ENCODE measurements at places on chromosomes 11 and 22.

GRCh38 chr22:43734370-43735150, 77.5 kb downstream of the EFCAB6 start:
- no peak for DNase-seq

GRCh38 chr11:31089117-31089516, 280.4 kb downstream of the DCDC1 start:
- DNase-seq = no peak

DNA sequence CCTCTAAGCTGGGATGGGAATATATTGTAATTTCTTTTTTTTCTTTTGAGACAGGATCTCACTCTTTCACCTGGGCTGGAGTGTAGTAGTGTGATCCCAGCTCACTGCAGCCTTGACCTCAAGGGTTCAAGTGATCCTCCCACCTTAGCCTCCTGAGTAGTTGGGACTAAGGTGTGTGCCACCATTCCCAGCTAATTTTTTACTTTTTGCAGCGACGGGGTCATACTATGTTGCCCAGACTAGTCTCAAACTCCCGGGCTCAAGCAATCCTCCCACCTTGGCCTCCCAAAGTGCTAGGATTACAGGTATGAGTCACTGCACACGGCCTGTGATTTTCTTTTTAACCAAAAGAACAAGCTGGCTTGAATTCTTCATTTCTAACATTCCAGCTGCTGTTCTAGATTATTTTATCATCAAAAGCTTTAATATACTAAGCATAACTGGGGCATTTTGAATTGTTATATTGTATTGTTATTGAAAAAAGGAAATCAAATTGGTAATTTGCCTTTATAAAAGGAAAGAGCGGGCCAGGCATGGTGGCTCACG, 26.8 kb upstream of the PPP2R1B start:
- DNase-seq = no peak

DNA sequence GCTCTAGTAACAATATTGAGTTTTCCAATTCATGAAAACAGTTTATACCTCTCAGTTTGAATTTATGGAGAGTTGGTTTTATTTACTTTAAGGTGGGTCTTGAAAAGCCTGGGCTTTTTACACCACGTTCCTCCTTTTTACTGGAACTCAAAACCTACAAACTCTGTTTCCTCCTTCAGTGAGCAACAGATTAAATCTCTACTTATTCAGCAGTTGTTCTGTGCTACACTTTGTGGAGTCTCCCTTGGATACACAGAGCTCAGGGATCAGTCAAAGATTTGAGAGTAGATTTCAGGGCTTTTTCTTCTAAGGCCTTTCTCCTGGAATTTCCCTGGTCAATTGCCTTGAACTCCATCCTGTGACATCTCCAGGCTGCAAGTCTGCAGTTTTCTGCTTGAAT, 3.5 kb downstream of the NXPE1 start:
- no peak for DNase-seq

- no peak for DNase-seq
Observed at GRCh38 chr11:31943056-31943780, 132.1 kb upstream of the PAX6 start.

- DNase-seq = no peak
Observed at GRCh38 chr11:8671651-8672062, 10.8 kb downstream of the TRIM66 start.

- no peak for DNase-seq
Observed at GRCh38 chr11:94715225-94715624, 52.9 kb upstream of the AMOTL1 start.

GRCh38 chr11:41379084-41379483, 80.4 kb downstream of the LRRC4C start:
- no peak for DNase-seq

- no peak for DNase-seq
Observed at GRCh38 chr22:37843741-37844089, 419 bp downstream of the ANKRD54 start.

DNA sequence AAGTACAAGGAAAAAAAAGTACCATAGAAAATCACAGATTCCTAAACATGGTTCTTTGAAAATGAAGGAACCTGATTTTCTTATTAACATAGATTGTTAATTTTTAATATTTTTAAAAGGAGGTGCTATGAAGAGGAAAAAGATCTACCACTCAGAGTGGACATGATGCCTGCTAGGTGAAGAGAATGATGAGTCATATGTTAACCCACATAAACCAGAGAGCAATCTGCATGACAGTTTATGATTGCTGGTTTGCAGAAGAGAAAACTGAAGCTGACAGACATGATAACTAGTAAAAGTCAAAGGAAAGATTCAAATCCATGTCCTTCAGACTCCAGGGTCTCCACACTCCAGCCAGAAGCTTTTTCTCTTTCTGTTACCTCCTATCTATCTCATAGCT, 1231.7 kb downstream of the LRRC4C start:
- no peak for DNase-seq

DNA sequence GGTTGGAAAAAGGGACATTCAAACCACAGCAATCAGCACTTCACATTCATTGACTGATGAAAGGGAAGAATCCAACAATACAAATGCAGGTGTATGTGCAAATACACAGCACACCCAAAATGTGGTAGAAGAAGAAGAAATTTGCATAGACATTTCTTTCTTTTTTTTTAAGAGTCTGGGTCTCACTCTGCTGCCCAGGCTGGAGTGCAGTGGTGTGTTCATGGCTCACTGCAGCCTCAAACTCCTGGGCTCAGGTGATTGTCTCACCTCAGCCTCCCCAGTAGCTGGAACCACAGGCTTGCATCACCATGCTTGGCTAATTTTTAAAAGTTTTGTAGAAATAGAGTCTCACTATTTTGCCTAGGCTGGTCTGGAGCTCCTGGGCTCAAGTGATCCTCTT, 21.9 kb downstream of the CARS1 start:
- DNase-seq = no peak

DNA sequence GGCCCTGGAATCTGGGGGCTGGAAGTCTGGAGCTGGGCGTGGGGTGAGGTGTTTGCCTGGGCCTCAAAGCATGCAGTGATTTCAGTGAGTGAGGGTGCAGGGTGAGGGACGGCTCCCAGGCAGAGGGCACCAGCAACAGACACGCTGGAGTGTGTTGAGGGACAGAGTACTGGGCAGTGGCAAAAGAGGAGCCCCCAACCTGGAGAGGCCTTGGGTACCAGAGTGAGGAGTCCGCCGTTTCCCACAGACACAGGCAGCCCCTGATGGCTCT, 12.0 kb upstream of the TBC1D22A start:
- no peak for DNase-seq

DNA sequence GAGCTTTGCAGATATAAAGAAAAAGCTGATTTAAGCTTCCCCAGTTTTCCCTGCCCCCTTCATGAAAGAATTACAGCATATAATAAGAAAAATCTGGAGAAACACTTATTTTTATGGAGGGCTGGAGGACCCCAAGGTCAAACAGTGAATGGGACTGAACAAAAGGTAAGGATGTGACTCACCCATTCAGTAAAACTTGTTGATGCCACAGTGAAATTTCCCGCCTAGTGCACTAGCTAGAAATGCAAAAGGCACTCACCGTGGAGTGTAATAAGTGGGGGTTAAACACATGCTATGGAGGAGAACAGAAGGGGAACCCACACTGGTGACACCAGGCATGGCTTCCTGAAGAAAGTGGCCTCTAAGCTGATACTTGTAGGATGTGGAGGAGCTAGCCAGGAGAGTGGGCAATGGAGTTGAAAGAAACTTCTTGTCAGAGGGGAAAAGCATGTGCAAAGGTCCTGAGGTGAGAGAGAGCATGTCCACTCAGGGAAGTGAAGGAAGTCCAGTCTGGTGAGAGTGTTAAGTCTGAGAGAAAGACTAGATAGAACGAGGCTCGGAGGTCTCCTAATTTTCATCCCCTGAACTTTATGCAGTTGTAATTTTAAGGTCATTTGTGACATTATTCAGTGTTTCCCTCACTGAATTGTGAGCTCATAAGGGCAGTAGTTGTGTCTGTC, 77.1 kb downstream of the MIAT start:
- no peak for DNase-seq

- no peak for DNase-seq
Observed at GRCh38 chr11:45092404-45092785, 54.0 kb upstream of the PRDM11 start.

DNA sequence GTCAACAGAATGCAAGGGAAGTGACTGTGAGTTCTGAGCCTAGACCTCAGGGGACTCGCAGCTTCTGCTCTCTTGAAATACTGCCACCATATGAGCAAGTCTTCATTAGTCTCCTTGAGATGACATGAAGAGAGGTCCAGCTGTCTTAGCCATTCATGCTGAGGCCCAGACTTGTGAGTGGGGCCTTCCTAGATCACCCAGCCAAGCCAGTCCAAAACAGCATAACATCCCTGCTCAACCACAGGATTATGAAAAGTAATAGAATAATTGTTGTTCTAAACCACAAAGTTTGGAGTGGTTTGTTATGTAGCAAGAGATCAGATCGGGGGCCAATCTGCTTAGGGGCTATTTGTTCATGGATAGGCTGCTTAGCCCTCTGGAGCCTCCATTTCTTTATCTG, 54.9 kb upstream of the HTATIP2 start:
- no peak for DNase-seq

DNA sequence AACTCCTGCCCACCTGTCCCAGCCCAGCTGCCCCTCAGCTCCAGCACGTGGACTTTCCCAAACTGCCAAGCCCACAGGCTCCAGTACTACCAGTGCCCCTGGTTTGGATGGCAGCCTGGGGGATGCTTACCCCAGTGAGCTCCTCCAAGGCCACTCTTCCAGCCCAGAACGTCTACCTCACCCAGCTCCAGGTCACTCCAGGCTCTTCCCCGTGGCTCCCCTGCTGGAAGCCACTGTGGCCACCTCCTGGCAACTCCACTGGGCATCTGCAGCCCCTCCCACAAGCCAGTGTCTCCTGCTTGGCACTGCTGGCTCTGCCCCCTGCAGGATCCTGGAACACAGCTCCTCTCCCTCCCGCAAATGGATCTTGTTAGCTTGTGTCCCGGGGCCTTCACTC, 29.3 kb downstream of the LMO1 start:
- DNase-seq = no peak

DNA sequence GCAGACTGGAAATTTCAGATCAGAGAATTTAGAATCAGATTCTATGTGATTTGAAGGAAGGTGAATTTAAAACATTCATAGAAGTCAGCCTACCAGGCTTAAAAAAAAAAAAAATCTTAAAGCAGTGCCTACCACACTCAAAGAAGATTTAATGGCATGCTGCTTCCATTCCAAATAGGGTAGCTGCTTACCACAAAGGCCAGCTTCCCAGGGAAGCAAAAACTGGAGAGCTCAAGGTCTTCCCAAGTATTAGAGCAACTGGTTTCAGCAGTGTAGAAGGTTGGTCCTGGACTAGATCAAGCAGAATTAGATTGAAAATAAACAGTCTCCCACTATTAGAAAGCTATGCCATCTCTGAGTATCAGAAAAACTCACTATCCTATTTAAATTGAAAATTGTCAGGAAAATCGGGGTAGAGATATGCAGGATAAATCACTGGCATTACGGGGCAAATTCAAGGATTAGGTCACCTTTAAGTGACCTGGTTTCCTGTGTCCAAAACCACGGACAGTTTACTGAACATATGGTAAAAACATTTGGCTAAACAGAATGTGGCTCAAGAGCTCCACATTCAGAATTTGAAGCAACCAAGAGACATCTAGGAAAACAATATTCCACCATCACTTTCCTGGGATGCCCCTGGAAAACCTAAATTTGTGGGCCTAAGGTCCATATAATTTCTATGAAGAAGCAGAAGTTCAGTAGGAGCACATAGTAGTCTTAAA, 1.3 kb downstream of the C11orf42 start:
- DNase-seq = no peak

DNA sequence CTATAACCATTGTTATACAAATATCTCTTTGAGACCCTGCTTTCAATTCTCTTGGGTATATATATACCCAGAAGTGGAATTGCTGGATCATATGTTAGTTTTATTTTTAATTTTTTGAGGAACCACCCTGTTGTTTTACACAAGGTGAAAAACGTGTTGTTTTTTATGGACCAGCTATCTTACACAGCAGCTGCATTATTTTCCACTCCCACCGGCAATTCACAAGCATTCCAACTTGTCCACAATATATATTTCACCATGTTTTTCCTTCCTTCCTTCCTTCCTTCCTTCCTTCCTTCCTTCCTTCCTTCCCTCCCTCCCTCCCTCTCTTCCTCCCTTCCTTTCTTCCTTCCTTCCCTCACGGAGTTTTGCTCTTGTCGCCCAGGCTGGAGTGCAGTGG, 6.3 kb upstream of the APOL5 start:
- no peak for DNase-seq

GRCh38 chr11:94885133-94885532, 88.2 kb downstream of the CWC15 start:
- DNase-seq = no peak

DNA sequence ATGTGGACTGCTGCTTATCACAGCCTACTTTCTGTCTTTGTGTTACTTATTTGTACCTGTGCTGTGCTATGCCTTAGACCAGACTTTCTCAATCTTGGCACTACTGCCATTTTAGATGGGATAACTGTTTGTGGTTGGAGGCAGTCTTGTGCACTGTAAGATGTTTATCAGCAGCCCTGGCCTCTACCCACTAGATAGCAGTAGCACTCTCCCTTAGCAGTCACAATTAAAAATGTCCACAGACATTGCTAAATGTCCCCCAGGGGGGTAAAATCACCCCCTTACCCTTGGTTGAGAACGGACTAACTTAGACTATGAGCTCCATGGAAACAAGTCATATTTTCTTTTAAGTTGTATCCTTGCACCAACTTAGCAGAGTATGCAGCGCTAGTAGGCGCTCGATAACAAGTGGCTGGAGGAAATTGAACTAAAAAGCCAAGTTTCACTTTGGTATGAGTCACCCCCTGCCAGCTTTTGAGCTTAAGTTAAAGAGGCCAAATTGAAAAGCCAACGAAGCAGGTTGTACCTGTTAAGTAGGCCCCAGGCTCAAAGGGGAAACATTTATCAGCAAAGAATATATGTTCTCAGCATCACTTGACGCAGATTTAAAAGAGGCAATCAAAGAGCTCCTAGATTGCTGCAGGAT, 304.8 kb upstream of the SORL1-AS1 start:
- no peak for DNase-seq

- no peak for DNase-seq
Observed at GRCh38 chr11:44763121-44763820, 36.5 kb downstream of the TSPAN18 start.

DNA sequence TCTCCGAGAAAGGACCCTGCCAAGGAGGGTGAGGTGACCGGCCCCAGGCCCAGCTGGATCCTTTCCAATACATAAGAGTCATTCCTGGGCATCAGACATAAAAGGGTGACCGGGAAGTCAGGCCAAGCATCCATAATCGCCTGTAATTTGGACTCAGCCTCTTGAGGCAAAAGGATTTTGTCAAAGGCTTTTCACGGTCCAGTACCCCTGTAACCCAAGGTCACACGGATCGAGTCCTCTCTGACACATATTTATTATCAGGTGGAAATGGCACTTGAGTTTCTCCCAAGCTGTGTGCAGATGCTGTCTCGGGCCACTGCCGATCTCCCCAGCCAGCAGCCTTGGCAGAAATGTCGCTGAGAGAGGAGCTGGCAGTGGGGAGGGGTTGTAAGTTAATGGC, 556.5 kb downstream of the MN1 start:
- DNase-seq = no peak

DNA sequence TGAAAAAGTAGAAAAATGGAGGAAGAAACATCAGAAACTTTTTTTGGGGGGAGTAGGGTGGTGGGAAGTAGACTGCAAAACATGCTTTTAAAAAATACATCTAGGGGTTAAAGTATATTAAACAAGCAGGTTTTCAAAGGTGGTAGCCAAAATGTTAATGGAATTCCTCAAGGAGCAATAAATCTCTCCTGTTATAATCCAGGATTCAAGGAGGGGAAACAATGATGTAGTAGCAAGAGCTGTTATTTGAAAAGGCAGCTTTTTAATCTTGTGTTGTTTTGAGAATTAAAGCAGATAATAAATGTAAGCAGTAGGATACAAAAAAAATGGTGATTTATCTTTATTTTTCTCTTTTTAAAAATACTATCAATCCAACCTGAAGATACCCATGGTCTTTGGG, 736.5 kb upstream of the CCDC90B start:
- DNase-seq = no peak
